ENCODE measurements at places on chromosomes 3 and 15. TPM values are rescaled to one million over a fixed set of nuclear protein-coding genes. Genes with fewer than 3 reads are reported as not detected.

The P4HTM gene
- total RNA-seq, result 27.7 TPM

The SPINT1 gene
- total RNA-seq, result 50.8 TPM

The CYP1A1 gene
- 0.69 TPM for total RNA-seq

The SNTN gene
- total RNA-seq, result not detected

The BFSP2 gene
- not detected for total RNA-seq

The CRTAP gene
- 140 TPM for total RNA-seq

The KY gene
- 7.2 TPM for total RNA-seq

The AEN gene
- 8.1 TPM for total RNA-seq

The LRTM1 gene
- total RNA-seq, result 7.4 TPM

The CCDC54 gene
- total RNA-seq, result not detected

The CACNA2D3 gene
- total RNA-seq, result 1.2 TPM

The HAPLN3 gene
- total RNA-seq, result 4.4 TPM

The RPN1 gene
- 137 TPM for total RNA-seq

The LRCH3 gene
- 129 TPM for total RNA-seq

The PDCD7 gene
- total RNA-seq, result 10.9 TPM

The ZNF660 gene
- total RNA-seq, result 4.1 TPM

The RNU6-1 gene
- total RNA-seq, result not detected
